ENCODE measurements at places on chromosomes 4 and X.

DNA sequence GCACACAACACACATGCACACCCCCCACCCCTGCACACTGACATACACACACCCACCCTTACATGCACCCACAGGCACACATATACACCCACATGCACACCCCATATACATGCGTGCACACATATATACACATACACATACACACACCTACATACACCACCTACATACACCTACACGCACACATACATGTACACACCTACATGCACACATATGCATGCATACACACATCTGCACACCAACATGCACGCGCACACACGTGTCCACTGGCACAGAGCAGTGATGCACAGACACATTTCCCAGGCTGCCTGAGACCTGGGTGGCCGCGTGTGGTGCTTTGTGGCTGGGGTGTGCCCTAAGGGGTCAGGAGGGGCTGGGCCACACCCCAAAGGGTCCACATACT lies 31.7 kb downstream of the FGFRL1 start:
- no peak for DNase-seq

DNA sequence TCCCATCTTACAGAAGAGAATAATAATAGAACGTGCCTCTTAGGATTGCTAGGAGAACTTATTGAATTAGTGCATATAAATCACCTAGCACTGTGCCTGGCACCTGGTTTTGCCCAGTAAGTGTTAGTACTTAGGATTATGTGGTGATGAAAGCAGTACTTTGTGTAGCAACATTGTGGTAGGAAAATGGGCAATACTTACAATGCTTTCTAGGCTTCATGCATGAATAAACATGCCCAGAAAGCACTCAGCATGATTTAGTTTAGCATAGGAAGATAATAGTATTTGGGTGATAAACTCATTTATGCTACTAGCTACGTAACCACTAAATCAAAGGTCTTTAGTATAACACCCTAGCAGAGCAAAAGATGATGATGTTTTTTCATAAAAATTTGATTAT lies 105.6 kb downstream of the NEUROG2 start:
- DNase-seq = no peak

DNA sequence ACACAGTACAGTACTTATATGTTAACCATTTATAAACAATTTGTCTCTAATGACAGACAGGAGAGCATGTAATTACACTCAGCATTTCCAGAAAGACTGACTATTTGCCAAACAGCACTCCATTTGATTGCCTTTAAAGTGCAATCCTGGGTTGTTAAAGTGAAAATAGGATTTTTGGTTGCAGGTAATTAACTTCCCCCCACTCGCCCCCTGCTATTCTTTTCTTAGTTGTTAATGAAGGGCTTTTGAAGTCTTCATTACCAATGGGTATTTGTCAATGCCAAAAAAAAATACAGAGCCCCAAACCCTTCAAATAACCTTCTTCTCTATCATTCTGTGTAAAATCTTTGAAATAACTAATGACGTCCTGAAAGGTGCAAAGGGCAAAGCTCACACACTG lies 825.6 kb downstream of the STPG2 start:
- DNase-seq = no peak

DNA sequence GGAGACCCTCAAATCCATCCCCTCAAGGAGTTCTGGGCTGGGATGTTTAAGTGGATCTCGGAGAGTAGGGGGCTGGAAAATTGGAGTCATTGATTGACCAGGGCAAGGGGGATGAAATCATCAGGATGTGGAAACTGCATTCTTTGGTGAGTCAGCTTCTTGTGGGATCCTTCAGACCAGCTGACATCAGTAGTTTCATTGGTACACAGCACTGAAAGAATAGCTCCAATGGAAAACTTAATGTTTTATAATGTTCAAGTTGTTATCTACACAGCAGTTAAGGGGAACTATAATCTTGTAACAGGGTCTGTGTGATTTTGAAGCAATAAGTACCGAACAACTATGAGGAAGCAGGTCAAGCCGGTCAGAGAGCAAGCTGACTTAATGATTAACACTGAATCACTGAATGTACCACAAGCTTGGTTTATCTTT lies 506.1 kb downstream of the RPA4 start:
- no peak for DNase-seq

DNA sequence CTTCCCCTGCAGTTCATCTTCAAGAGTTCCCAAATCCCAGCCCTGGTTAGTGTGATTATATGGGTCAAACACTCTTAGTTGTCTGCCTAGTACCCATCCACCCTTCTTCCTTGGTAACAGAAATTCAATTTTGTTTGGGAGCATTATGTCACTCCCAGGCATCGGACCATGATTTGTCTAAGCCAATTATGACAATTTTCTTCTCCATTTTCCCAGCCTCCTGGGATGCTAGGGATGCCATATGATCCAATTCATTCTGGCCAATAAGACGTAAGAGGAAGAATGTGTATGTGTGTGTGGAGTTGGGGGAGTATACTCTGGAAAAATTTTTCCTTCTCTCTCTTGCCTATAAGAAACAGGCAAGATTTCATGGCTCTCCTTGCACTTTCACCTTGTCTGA lies 465.9 kb downstream of the MID1IP1 start:
- DNase-seq = no peak

DNA sequence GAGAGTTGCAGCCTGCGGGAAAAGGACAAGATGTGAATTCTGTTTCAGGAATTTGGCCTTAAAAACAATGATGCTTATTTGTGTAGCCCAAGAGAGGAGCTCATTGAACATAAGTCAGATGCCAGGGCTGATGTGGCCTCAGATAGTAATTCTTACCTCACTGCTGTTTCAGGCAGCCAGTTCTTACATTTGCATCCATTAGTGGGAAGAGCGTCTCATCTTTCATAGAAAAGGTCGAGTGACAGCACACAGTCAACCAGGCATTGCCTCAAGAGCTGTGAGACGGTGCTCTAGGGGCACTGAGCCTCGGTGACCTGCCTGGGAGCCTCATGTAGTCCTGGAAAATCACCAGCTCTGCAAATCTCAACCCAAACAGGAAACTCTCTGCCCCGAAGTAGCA lies 174.9 kb upstream of the FRG1 start:
- no peak for DNase-seq

GRCh38 chrX:28847423-28847822 lies 260.2 kb downstream of the IL1RAPL1 start:
- DNase-seq = peak; percentile 1

DNA sequence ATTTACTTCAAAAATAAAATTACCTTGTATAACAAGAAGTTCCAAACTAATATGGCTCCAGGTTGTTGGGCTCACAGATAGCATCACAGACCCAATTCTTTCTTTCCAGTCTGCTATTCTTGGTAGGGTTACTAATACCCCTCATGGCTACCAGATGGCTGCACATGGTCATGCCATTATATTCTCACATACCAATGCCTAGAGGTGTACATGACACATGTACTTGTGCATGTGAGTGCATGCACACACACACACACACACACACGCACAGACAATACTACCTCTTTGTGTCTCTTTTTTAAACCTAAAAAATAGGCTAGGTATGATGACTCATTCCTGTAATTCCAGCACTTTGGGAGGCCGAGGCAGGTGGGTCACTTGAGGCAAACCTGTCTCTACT lies 31.1 kb downstream of the FBXO8 start:
- DNase-seq = no peak

- no peak for DNase-seq
These were observed 175.5 kb downstream of the WDFY3 start for GRCh38 chr4:84790769-84791565.

GRCh38 chrX:21741869-21742701 lies 15.8 kb downstream of the SMPX start:
- no peak for DNase-seq

DNA sequence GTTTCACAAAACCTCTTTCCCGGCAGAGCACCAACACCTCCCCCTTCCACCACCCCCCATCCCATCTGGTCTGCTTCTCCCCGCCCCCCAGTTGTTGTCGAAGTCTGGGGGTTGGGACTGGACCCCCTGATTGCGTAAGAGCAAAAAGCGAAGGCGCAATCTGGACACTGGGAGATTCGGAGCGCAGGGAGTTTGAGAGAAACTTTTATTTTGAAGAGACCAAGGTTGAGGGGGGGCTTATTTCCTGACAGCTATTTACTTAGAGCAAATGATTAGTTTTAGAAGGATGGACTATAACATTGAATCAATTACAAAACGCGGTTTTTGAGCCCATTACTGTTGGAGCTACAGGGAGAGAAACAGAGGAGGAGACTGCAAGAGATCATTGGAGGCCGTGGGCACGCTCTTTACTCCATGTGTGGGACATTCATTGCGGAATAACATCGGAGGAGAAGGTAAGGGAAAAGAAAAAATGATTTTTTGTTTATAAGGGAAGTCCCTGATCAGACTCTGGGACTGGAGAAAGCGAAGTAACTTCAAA lies at the start of gene PDGFRA:
PDGFRA (plus strand) TSS at position 333 of the 541 bp plus-strand sequence. CDS start 29,476 bp downstream, outside the sequence.
- no peak for DNase-seq

DNA sequence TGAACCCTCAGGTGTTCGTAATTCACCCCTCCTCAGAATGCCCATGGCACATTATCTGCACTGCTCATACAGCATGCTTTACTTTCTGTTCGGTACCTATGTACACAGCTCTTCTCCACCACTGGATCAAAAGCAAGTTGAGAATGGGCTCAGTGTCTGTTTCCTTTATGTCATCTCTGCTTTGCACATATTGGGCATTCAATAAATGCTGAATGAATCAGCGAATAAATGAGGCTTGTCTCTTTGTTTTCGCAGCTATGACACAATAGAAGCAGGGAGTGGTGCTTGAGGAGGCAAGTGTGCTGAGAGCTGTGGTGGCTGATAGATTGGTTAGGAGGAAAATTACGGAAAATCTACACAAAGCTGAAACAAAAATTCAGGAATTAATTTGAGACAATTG lies 109.1 kb upstream of the VMA21 start:
- no peak for DNase-seq

DNA sequence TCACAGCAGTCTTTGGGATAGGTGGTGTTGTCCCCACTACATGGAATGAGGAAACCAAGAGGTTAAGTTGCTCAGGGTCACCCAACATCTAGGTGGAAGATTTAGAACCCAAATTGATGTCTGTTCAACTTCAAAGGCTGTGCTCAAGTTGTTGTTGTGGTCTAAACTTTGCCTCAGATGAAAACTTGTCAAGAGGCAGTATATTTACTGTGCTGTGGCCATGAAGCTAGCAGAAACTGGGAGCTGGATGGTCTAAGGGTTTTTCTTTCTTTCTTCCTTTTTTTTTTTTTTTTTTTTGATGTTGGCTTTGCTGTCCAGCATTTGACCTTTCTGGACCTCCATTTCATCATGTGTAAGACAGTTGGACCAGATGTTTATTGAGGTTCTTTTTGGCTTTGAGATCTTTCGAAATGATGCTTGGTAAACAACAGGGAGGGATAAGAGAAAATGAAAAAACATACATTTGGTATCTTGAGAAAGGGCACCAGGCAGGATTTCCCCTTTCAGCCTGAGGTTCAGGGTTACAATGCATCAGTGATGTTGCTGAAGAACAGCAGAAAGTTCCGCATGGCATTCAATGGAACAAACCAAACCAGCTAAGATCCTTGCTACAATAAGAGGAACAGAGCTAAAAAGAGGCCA lies 166.2 kb upstream of the RPS6KA3 start:
- no peak for DNase-seq

DNA sequence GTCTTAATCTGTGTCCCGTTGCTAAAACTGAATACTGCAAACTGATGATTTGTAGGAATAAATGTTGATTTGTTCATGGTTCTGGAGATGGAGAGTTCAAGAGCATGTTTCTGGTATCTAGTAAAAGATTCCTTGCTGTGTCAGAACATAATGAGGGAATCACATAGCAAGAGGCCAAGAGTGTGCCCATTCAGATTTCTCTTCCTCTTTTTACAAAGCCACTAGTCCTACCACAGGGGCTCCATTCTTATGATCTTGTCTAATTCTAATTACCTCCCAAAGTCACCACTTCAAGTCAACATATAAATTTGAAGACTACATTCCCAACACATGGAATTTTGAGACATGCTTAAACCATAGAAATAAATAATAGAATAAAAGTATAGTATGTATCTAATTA lies 608.8 kb upstream of the EPHA5 start:
- DNase-seq = no peak

GRCh38 chrX:27889878-27890277 lies 82.1 kb downstream of the MAGEB10 start:
- no peak for DNase-seq

DNA sequence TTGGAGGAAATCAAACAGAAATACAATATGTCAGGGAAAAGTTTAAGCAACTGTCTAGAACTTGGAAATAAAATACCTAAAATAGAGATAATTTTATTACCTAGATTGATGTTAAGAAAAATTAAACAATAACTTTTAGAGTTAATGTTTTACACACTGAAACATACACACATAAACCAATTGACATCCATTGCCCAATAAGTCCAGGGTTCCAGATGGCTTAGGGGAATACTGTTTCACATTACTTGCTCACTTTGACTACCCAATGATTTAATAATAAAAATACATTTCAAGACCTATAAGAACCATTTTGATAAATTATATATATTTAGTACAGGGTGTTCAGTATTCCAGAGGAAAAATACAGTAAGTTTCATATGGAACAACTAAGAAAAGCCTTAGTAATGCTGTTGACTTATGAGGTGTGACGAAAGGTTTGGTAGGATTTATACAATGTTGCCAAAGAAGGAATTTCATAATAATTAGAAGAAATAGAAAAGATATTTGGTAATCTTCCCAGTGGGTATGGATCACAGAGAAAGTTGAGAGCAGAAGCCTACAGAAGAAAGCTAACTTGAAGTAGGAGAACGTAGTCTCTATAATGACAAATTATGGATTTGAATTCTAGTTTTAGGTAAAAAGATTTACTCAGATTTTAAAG lies 23.0 kb upstream of the UGT2B4 start:
- no peak for DNase-seq

GRCh38 chr4:123673971-123674370 lies 277.4 kb downstream of the SPRY1 start:
- no peak for DNase-seq

- DNase-seq = no peak
These were observed 17.2 kb upstream of the ZNF718 start for GRCh38 chr4:107083-107443.

GRCh38 chr4:139745111-139745639 lies 79.6 kb downstream of the MGST2 start:
- DNase-seq = no peak

GRCh38 chr4:73753215-73753614 lies 12.8 kb downstream of the CXCL8 start:
- DNase-seq = no peak

GRCh38 chr4:139188648-139189416 lies 11.8 kb upstream of the ELF2 start:
- no peak for DNase-seq

GRCh38 chr4:80266902-80267380 lies 477 bp downstream of the FGF5 start:
- DNase-seq = no peak

DNA sequence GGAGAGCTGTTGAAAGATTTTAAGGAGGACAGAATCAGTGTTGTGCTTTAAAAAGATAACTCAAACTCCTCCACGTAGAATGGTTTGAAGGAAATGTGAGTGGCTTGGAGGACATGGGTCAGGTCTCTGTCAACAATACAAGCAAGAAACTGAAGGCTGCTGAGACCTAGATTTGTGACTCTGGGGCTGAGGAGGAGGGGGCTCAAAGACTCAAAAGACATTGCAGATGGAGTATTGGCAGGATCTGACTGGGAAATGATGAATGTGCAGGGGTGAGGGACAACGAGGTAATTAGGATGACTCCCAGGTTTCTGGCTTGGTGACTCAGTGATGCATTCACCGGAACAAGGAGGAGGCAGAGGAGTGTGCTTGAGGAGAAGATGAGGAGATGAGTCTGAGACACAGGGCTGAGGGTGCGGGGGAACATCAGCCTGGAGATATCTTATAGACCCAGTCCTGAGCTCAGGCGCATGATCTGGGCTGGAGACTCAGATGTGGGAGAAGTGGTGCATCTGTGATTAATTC lies 3.3 kb upstream of the RPS4X start:
- no peak for DNase-seq

GRCh38 chr4:8047837-8048678 lies 108.4 kb upstream of the AFAP1 start:
- no peak for DNase-seq
